ENCODE measurements at places on chromosomes 7 and 10.

GRCh38 chr10:44684661-44685060 lies 226.5 kb upstream of the TMEM72 start:
- DNase-seq = no peak

GRCh38 chr10:85105614-85106255 lies 777.3 kb downstream of the CCSER2 start:
- no peak for DNase-seq

DNA sequence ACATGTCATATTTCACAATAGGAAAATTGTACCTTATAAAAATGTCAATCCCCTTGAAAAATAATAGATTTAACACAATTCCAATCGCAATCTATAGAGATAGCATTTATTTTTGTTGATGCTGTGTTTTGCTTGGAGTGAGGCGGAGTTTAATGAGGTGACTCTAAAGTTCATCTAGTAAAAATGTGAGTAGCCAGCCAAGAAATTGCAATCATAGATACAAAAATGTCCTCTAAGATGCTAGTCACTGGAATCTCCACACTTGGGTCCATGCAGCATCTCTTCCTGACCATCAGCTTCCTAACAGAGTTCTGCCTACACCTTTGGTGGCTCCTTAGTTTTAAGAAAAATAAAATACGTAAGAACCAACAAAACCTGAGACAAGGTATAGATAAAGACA lies 44.9 kb downstream of the GLI3 start:
- no peak for DNase-seq

DNA sequence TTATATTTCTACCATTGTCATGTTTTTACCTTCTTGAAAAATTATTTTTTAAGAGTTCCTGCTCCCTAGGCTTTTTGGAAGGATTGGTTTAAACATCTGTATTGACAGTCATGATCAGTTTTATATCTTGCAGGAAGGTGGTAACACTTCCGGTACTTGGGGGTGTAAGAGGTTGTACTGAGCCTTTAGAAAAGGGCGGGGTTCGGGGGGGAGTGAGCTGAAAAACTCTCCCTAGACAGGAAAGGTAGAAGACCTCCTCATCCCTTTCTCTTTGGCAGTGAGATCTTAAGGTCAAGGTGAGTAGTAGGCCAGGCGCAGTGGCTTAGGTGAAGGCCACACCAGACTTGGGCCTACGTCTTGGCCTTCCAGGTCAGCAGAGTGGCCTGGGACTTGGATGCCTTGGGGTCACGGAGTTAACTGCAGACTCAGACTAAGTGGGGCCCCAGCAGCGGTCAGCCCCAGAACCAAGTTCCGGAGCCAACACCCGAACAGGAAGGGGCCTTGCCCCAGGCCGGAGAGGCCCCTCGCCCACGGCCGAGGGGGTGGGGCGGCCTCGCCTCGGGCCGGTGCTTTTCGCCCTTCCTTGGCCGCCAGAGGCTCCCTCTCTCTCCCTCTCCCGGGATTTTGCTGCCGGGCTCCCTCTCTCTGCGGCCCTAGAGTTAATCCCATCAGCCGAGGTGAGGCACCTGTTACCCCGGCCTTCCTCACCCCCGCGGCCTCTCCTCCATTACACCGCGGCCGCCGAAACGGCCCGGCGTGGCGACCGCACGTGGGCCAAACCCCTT lies at the start of gene PPP1R9A:
Gene PPP1R9A (plus strand): TSS at position 569 of the 785 bp plus-strand sequence. CDS start 2,520 bp downstream, outside the sequence.
- DNase-seq = no peak

DNA sequence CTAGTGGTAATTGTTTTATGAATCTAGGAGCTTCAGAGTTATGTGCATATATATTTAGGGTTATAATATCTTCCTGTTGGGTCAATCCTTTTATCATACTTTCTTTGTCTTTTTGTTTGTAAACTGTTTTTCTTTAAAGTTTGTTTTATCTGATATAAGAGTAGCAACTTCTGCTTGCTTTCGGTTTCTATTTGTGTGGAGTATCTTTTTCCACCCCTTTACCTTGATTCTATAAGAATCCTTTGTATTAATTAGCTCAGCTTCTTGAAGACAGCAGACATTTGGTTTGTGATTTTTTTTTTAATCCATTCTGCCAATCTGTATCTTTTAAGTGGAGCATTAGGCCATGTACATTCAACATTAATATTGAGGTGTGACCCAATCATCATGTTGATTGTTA lies 9.3 kb downstream of the CASP7 start:
- DNase-seq = no peak

DNA sequence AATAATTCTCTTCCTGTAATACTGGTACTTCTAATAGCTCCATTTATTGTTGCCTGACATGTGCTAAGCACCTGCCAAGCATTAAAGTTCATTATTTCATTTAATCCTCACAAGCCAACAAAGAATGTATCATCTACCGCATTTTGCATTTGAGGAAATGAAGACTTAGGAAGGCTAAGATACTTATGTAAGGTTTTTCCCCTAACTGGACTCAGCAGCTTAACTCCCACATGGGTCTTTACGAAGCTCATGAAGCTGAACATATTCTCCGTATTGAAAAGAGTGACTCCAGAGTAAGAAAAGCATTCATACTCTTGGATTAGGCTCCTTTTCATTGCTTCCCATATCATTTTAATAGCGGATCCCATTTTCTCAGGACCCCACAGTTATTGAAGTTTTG lies 155.7 kb upstream of the TMEM72 start:
- no peak for DNase-seq

DNA sequence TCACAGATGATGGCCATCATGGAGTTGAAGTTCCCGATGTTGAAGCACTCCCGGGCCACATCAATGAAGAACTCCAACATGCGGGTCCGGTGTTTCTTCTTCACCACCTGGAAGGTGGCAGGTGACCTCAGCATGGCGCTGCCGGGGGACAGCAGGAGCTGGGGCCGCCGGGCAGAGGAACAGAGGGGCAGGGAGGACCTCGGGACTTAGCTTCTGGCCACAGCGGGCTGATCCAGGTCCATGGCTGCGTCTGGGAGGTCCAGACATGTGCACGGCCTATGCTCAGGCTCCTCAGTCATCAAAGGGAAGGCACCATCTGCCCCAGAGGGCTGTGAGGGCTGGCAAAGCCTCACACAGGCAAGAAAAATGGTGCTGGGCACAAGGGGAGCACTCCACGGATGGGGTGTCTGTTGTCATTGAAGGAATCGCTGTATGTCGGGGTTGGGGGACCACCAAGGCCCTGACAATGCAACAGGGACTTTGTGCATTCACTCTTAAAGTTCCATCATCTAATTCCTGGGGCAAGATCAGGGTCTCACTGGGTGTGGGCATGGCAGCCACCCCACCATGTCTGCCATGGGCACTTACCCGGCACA lies 60.9 kb downstream of the CSGALNACT2 start:
- no peak for DNase-seq

- no peak for DNase-seq
These were observed 17.5 kb downstream of the TWIST1 start for GRCh38 chr7:19099924-19100323.

DNA sequence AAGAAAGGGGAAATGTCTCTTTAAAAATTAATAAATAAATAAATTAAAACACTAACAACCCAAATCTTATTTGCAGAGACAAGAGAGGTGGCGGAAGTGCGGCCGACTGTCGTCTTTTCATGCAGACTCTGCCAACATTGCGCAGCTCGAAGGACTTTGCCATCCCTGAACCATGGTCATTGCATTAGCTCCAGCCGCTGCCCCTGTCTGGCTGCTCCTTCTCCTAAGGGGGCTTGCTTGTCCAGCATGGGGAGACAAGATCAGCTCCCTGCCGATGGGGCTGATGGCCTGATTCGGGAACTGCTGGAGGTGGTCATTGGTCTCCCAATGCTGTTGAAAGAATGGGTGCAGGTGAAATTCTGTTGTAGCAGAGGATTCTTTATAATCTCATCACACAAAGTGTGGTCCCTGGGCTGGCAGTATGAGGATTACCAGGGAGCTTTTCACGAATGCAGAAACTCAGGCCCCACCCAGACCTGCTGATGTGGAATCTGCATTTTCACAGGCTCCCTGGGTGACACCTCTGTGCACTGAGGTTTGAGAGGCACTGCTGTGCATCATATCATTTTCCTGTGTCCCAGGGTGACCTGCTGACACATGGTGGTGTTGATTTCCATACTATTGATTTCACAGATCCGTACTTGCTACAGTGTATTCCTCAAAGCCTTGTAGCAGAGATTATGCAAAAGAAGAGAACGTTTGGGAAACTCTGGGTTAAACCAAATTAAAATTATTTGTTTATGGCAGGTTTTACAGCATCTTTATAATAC lies 172.4 kb upstream of the ZMIZ1 start:
- no peak for DNase-seq

- DNase-seq = peak; percentile 91
These were observed 119.9 kb downstream of the TFEC start for GRCh38 chr7:115910541-115911164.

DNA sequence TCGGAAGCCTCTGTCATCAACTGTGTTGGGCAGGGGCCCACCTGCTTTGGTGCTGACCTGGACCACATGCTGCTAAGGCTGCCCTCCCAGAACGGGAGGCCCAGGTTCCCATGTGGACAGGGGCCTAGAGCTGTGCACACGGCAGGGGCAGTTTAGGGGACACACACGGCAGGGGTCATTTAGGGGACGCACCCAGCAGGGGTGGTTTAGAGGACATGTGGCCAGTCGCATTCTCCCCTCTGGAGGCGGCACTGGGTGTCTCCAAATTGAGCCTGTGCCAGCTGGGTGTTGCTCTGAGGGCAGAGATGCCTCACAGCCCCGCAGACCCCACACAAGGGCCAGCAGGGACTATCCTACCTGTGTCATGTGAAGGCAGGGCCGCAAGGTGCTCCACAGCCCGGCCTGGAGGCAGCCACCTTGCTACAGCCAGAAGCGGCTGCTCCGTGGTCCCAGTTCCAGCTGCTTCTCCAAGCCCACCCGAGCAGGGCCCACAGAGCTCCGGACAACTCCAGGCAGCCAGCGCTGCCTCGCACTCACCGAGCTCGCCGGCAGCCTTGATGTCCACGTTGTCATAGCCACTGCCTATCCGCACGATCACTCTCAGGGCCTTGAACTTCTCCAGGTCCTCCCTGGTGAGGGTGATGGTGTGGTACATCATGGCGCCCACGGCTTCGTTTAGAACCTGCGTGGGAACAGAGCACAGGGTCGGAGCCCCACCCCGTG lies 60.7 kb downstream of the ZRANB1 start:
- no peak for DNase-seq

DNA sequence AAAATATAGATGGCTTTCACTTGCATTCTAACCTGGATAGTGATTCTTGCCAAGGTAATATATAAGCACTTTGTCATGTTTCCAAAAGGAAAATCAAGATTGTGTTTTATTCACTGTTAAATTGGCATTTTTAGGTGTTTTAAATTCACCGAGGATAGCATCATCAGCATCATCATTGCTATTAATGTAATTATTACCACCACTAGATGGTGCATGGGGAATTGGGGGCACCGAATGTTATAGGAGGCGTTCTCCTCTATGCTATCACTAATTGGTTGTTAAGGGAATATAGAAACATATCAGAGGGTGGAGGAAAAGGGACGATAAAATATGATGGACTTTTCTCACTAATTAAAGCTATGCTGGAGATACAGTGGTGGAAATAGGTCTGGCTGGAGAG lies 95.5 kb downstream of the CELF2 start:
- no peak for DNase-seq

DNA sequence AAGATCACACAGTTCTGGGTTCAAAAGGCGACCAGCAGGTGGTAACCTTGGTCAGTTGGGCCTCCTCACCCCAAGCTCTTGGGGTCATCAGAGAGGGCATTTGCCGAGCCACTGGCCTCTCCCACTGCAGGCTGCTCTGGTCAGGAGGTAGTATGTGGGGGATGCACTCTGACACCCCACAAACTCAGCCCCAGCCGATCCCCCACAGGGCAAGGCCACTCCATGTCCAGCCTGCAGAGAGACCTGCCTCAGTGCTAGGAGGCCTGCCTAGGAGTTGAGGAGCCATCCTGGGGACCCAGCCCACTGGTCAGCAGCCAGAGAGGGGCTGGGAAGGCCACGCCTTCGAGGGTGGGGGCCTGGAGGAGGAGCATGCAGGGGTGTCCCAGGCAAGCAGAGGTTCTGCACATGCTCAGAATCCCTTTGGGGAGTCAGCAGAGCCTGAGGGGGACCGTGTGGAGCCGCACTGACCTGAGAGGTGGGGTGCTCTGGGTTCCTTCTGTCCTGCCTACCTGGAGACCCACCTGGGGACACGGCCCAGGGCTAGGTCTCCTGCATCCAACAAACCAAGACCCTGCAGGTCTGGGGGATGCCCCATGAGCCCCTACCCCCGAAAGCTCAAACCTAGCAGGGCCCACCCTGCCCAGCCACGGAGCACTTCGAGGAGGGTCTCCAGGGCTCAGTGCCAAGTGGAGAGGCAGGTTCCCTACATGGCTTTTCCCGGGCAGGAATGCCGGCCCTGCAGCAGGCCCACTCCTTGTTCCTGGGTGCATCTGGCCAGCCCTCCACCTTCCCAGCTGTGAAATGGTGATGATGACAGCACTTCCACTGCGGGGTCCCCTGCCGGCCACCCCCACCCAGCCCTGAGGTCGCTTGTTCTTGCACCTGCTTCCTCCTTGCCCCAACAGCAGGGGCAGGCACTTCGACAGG lies 58.5 kb downstream of the RASGEF1A start:
- no peak for DNase-seq

GRCh38 chr7:128672927-128673517 lies 930 bp downstream of the GARIN1A start:
- peak; percentile 68 for DNase-seq

- DNase-seq = peak; percentile 22
These were observed 87.3 kb upstream of the CYTH3 start for GRCh38 chr7:6359734-6360133.

- DNase-seq = peak; percentile 70
These were observed at the start of gene JMJD1C for GRCh38 chr10:63465293-63466143. TSS of gene JMJD1C (minus strand) at chr10:63465977. CDS start at chr10:63465662, 315 bp downstream.

DNA sequence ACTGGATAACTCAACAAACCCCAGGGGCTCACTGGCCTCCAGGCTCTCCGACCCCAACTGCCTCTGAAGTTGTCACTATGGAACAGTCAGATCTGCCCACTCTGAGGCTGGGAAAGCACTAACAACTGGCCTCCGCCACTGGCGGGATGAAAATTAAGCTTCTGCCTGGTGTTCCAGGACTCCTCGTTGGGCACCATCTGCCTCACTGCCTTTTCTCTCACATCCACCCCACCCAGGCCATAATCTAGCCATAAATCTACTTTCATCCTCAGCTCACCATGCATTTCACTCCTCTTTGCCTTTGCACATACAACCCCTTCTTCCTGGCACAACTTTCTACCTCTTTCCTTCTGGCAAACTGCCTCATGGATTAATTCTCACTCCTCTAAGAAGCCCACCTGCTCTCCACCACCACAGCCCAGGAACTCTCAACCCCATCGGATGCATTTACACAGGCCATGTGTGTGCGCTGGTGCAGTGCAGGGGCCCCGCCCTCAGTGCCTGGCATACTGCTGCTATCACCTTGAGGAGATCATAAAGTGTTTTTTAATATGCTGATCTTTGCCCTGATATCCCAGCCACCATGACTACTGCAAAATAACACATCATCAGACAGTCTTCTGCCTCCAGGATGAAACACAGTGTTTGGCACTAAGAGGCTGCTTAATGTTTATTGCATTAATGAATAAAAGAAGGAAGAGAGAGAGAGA lies 4.0 kb downstream of the CDHR1 start:
- no peak for DNase-seq

DNA sequence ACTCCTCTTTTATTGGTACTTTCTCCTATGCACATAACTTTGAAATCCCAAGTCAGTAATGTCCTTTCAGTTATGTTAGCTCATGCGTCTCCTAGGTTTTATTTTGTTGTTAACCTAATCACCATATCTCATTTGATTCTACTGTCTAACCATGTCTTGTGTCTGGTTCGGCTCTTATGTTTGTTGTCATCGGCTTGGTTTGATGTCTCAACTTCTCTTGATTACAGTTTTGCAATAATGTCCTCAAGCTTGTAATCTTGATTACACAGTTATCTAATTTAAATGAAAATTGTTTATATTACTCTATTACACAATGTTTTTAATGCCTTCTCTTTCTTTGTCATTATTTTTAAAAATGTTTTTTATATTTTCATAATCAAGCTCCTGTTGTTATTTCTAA lies 35.9 kb upstream of the SEMA3A start:
- DNase-seq = no peak
